Fibroblast of the aortic adventitia (primary cell): ENCODE measurements at places on chromosomes 6 and 20.

- no peak for DNase-seq
These were observed 6.7 kb downstream of the BHLHE23 start for GRCh38 chr20:63000036-63000435.

DNA sequence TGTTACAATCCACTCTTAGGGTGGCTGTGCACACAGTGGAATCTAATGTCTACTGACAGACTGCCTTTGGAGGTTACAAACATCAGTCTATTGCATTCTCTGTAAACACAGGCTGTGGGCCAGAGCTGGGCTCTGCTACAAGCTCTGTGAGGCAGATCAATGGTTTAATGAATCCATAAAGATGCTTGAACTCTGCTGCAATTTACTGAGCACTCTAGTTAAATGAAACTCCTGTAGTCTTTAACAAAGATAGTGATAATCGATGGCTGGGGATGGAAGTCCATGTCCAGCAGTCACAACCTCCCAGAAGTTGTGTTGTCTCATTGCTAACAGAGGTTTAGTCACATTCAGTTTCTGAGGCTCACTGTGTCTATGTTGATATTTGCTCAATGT, 50.5 kb downstream of the SOBP start:
- DNase-seq, result no peak

DNA sequence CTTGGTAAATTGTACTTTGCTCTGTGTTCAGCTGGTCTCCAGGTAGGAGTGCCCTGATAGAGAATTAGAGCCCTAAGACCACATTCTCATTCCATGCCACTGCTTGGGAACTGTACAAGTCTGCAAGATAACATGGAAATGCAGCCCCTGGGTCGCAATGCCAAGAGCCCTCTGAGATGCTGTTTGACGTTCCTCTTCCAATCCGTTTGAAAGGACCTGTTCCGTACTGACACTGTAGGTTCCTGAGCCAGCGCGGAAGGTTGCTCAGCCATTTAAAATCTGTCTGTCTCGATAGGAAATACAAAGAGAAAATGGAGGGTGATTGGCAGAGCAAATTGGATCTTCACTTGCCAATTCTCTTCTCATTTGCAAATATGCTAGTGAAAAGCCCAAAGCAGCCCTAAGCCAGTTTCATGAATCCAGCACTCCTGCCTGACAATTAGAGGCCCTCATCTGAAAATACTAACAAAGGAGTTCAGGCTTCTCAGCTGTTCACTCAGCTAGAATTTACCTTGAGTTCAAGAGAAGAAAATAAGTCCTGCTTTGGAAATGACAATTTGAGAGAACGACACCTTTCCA, 100.6 kb upstream of the AFDN start:
- no peak for DNase-seq

GRCh38 chr20:35271904-35272303, 6.0 kb downstream of the MMP24OS start:
- peak; percentile 33 for DNase-seq

DNA sequence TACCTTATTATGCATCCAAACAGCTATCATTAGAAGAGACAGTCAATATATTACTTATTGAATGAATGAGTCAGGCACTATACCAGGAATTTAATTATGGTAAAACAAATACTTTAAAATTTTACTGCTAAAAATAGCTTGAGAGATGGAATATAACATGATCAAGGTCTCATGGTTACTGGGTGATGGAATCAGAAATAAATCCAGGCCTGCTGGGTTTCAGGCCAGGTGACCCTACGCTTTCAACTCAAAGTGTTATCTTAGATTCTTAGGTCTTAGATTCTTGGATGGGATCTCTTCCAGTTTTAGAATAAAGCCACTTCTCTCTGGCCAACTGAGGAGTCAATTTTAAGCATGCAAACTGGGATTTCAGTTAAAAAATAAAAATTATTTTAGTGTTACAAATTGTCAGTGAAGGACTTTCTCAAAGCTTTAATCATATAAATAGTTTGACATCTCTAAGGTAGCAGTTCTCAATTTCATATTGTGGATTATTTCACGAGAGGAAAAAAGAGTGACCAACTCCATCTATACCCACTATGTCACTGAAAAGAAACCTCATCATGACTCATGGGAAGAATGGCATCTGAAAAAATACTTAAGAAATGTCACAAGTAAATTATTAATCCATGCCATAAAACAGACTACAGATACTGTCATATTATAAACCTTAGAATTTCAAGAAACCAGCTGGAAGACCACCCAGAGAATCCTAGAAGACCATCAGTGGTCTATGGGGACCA, 283.4 kb upstream of the RUNX2 start:
- peak; percentile 6 for DNase-seq

DNA sequence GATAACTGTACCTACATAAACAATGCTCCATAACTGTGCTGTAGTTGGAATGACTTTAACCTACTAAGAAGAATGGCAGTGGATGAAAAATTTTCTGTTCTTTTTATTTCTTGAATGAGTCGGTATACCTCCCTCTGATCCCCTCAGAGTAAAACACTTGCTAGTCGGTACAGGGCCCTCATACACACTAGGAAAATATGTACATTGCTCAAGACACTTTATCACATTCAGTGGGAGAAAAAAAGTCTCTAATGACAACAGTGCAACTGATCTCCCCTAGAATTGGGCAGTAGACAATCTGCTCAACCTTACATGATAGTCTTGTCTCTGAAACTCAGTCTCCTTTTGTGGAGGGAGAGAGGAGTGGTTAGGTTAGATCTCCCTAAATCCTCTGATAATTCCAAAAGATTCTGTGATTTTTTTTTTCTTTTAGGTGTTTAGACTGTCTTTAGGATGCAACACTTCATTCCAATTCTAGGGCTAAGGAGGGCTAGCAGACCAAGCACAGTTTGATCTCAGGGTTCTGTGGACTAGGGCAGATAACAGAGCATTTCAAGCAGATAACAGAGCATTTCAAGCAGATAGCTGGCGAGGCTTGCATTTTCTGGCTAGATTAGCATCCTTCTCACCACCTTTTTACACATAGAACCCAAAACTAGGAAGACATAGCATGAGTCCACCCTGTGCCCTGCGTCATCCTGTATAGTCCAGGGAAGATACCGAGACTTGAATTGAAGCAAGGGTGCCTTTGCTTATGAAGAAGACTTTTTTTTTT, 100.3 kb upstream of the TNFAIP3 start:
- DNase-seq, result no peak

DNA sequence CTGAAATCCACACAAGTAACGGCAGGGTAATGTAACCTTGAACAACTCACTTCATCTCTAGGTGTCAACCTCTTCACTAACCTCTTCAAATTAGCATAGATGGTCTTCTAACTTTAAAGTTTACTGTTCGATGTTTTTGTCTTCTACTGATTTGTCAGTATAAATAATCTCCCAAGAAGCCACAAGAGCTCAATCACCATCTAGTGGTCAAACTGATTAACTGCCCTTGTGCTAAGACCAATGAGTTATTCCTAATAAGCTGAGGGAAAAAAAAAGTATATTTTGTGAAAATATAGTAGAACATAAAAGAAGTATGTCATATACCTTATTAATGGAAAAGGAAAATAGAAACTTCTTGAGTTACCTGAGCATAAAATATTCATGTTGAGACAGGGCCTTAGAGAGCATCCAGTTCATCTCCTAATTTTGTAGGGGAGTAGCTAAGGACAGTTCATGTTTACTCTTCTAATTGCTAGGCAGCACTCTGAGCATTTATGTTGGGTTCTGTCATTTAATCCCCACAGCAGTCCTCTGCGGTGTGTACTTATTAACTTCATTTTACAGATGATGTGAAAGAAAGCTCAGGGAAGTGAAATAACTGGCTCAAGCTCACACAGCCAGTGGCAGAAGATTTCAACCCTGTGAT, 317.1 kb downstream of the ESR1 start:
- peak; percentile 85 for DNase-seq

DNA sequence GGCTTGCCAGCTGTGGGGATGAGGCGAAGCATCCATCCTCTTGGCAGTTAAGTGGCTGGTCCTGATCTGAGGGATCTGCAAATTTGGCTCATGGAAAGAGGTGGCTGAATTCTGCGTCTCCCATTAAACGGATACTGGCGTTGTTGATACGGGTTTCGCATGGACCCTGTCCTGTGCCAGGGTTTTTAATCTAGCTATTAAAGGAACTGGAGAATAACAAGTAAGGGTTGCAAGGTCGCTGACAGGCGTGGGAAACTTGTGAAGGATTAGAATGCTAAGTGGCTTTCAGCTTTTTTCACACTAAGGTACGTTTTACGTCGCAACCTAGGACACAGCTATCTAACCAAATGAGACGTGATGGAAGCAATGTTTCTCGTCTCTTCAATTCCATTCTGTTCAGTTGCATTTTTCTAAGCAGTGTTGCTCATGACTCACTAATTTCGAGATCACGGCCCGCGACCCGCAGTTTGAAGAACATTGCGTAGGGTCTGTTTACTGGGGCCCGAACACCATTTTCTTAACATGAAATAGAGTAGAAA, 852 bp downstream of the GMNN start:
- DNase-seq, result peak; percentile 54

DNA sequence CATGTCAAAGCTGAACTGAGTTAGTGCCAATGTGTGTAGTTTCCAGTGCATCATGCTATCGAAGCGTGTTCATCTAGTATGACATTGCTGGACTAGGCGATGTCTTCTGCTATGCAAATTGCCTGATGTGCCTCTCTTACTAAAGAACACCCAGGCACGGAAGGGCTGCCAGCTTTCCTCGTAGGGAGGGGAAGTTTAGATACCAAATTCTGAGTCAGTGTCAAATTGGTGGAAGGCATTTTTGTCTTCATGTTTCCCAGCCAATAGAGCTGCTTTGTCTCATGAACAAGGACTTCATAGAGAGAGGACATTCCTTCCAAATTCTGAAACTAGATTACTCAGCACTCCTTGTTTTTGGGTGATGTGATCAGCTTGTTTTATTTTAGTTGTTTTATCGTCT, 320.1 kb downstream of the BTBD3 start:
- DNase-seq, result peak; percentile 66

- no peak for DNase-seq
These were observed 374.1 kb downstream of the BCKDHB start for GRCh38 chr6:80480421-80481157.

- DNase-seq, result no peak
These were observed 8.9 kb downstream of the CCM2L start for GRCh38 chr20:32019156-32019510.
